ENCODE measurements at places on chromosomes 5 and 9. TPM values are rescaled to one million over a fixed set of nuclear protein-coding genes. Genes with fewer than 3 reads are reported as not detected.

Gene GLRA1
- 0.35 TPM for polyA plus RNA-seq

Gene IFNA6
- not detected for polyA plus RNA-seq

Gene FBLL1
- polyA plus RNA-seq: 7.6 TPM

Gene PCDHGB6
- polyA plus RNA-seq: 0.31 TPM

Gene SLC46A2
- polyA plus RNA-seq: not detected

Gene NPR3
- polyA plus RNA-seq: not detected

Gene ADRA1B
- polyA plus RNA-seq: not detected

Gene C1QTNF3
- polyA plus RNA-seq: 26.2 TPM

Gene SPEF2
- 33.6 TPM for polyA plus RNA-seq

Gene TMEM250
- 0.52 TPM for polyA plus RNA-seq

Gene CANX
- 264 TPM for polyA plus RNA-seq

Gene MYMK
- not detected for polyA plus RNA-seq

Gene PCDHAC2
- 22.6 TPM for polyA plus RNA-seq

Gene GABRA6
- 21.4 TPM for polyA plus RNA-seq

Gene FAM81B
- 22.3 TPM for polyA plus RNA-seq

Gene POU5F2
- polyA plus RNA-seq: 0.14 TPM

Gene CRHBP
- polyA plus RNA-seq: 9.1 TPM

Gene KLF4
- polyA plus RNA-seq: 2.0 TPM

Gene TTC23L
- polyA plus RNA-seq: 0.29 TPM

Gene PAEP
- not detected for polyA plus RNA-seq

Gene FGF1
- 4.4 TPM for polyA plus RNA-seq

Gene S100Z
- not detected for polyA plus RNA-seq

Gene BTNL8
- polyA plus RNA-seq: not detected

Gene CFAP77
- not detected for polyA plus RNA-seq

Gene NLN
- 3.0 TPM for polyA plus RNA-seq

Gene NFIL3
- polyA plus RNA-seq: 34.6 TPM

Gene IL13
- not detected for polyA plus RNA-seq

All from Purkinje cell (primary cell).